ENCODE measurements at places on chromosomes 1 and 21.

DNA sequence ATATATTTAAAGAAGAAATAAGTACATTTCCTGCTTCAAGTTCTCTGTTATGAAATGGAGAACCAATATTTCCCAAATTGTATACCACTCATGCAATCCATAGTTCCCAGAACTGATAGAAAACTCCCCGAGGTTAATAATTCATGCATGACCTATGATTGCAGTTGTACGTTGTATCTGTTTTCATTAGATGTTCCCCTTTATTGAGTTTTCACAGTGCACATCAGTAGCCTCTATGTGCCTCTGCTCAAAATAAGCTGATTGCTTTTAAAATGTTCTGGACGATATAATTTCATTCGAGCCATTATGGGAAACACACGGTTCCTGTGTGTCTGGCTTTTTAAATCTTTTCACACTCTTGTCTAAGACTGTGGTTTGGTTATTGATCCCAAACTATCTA is 253.1 kb upstream of the KIAA0040 start:
- peak; percentile 9 for DNase-seq

- DNase-seq, result no peak
These were observed 40.9 kb downstream of the PLA2G4A start for GRCh38 chr1:186869526-186870228.

- DNase-seq, result no peak
These were observed 11.6 kb downstream of the SLC2A1 start for GRCh38 chr1:42947117-42947516.

DNA sequence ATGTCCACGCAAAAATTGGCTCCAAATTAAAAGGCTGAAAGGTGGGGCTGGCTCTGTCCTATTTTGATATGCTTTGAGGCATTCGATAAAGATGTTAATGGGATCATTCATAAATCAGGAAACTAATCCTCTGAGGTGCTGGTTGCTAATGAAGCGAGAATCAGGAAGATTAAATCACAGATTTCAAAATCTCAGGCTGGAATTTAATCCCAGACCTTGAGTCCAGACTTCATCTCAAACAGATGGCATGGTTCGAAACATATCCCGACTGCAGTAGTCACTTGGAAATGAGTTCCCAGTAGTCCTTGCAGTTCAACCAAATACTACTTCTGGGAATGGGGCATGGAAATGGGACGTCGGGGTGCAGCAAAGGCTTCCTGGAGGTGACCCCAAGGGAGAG is 4.5 kb upstream of the KLF17 start:
- no peak for DNase-seq

GRCh38 chr1:94111879-94112278 is 9.1 kb downstream of the ABCA4 start:
- no peak for DNase-seq

DNA sequence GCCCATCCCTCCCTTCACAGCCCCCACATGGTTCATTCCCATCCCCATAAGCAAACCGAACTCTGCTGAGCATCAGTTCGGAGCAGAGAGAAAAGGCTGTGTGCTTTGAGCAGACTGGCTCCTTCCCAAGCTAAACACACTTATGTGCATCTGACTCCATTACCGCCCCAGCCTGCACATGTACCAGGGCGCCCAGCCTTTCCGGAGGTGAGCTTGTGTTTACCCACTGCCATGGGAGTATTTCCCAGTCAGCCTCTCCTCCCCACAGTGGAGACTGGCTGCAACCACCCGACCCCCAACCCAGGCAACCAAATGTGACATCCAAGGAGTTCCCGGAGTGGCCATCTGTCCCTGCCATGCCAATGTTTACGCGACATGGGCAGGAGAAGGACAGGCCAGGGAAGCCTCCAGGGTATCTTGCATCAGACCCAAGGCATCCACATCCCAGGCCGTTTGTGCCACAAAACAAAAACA is 9.4 kb downstream of the TIAM1 start:
- DNase-seq, result no peak

DNA sequence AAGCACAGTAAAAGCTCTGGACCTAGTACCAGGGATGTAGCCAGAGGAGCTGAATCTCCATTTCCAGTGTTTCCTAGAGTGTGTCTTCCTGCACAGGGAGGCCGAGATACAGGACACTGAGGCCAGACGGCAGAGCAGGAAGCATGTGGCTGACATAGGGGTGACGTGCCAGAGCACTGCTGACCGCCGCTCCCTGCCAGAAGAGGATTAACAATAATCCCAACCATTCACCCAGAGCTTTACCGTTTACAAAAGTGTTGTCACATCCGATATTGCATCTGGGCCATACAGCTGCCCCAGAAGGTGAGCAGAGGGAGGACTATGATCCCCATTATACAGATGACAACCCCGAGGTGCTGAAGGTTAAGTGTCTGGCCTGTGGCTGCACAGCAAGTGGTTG is 5.8 kb upstream of the CLDN19 start:
- no peak for DNase-seq

- DNase-seq, result no peak
These were observed 1098.1 kb upstream of the NCAM2 start for GRCh38 chr21:19900149-19900548.

- DNase-seq, result peak; percentile 85
These were observed 35.6 kb downstream of the ADARB1 start for GRCh38 chr21:45109831-45110492.

- no peak for DNase-seq
These were observed 71.2 kb downstream of the DAP3 start for GRCh38 chr1:155759966-155760630.

- no peak for DNase-seq
These were observed 1.7 kb downstream of the INKA2 start for GRCh38 chr1:111737216-111738132.

- DNase-seq, result no peak
These were observed 238.8 kb downstream of the NCAM2 start for GRCh38 chr21:21236996-21237395.

DNA sequence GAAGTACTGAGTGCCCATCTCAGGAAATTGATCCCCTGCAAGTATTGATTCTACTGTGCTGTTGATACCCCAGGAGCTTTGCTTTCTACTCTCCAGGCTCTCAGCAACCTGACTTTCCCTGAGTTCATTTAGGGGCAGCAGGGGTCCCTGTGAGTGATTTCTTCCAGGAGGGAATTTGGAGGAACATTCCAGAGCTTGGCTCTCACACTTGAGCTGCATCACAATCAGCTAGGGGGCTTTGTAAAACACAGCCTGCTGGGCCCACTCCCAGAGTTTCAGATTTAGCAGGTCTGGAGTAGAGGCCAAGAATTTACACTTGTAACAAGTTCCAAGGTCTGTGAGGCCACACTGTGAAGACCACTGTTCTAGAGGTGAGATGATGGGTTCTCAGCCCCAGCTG is 16.1 kb upstream of the ACTL8 start:
- DNase-seq, result no peak

DNA sequence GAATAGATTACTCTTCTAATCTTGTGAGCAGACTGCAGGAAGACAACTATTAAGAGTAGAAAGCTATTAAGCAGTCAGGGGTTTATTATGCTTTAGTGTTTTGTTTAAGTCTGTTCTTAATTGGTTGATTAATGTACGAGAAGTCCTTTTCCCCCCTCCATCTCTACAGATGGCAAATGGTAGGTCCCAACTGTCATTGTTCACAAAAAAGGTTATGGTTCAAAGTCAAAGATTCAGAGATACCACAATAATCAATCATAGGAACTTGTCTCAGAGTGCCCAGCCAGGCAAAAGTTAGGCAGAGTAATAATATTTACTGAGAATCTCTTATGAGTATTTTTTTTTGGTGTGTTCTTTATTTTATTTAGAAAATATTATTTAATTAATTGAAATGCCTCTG is 26.8 kb downstream of the NFIA start:
- DNase-seq, result no peak

DNA sequence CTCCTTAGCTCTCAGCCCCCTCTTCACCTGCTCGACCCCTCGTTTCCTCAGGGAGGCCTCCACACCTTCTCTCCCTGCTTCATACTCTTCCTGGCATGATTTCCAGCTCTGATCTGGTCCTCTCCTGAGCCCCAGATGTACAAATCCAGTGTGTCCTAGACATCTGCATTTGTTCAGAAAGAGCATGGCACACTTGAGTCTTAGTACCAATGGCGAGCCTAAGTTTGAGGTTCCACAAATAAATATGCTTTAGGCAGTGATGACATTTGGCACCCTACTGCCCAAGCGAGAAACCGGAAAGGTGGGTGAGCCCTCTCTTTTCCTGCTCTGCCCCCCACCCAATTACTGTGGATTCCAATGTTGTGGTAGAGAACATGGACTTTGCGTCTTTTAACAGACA is 34.0 kb downstream of the ATP1A1 start:
- DNase-seq, result no peak

DNA sequence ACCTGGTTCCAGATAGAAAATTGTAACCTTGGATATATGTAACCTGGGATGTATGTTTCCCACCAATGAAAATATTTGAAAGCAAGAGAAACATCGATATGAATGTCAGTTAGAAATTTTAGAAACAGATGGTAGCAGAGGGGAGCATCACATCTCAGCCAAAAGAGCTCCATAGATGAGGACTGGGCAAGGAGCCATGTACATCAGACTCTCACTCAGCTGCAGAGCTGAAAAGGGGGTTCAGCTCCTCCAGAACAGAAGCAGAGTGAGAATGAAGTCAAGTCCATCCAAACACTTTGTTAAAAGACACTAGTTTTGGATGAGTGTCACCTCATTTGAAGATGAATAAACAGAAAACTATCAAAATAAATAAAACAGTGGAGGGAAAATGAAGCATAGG is 202.4 kb downstream of the HMCN1 start:
- DNase-seq, result no peak

DNA sequence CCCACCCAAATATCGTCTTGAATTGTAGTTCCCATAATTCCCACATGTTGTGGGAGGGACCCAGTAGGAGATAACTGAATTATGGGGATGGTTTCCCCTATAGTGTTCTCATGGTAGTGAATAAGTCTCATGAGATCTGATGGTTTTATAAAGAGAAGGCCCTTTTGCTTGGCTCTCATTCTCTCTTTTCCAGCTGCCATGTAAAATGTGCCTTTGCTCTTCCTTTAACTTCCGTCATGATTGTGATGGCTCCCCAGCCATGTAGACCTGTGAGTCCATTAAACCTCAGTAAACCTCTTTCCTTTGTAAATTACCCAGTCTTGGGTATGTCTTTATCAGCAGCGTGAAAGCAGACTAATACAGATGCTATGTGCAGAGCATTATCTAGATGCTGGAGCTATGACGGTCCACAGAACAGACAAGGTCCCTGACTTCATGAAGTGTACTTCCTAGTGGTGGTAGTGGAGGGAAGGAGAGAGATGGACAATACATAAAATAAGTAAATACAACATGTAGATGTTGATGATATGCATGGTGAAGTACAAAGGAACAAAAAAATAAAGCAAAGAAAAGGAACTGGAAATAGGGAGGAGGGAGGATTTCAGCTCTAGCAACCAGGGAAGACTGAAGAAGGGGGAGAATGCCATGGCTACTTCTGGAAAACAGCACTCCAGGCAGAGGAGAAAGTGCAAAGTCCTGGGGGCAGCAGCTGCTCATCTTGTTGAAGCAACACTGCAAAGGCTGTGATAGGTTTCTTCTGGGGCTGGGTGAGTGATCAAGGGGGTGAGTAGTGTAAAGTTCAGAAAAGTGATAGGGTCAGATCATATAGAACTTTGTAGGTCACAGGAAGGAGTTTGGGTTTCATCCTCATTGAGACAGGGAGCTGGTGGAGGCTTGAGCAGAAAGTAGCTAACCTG is 6.8 kb upstream of the RCAN1 start:
- DNase-seq, result no peak

DNA sequence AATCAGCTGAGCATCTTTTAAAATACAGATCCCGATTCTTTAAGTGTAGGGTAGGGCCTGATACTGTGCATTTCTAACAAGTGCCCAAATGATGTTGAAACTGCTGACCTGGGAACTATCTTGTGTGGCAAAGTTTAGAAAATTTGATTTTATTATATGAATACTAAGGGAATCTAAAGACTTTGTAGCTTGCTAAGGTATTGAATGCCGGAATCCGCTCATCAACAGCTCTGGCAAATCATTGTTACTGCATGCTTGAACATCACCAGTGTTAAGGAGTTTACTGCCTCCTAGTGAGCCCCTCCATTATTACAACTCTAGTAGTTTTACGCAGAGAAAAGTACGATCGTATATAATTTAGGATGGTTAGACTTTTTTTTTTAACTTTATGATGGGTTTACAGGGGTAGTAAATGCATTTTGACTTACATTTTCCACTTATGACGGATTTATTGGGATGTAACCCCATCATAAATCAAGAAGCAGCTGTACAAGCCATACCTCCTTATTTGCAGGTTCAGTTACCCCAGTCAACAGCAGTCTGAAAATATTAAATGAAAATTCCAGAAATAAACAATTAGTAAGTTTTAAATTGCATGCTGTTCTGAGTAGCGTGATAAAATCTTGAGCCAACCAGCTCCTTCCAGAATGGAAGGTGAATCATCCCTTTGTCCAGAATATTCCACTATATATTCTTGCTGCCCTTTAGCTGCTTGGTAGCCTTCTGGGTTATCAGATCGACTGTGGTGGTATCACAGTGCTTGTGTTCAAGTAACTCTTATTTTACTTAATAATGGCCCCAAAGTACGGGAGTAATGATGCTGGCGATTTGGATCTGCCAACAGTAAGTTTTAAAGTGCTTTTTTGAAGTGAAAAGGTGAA is 892 bp downstream of the TYW3 start:
- peak; percentile 77 for DNase-seq

GRCh38 chr1:245481261-245481660 is 326.5 kb downstream of the KIF26B start:
- no peak for DNase-seq

GRCh38 chr1:29685387-29685786 is 449.1 kb downstream of the PTPRU start:
- DNase-seq, result no peak

GRCh38 chr1:50156241-50157010 is 47.7 kb downstream of the ELAVL4 start:
- no peak for DNase-seq

DNA sequence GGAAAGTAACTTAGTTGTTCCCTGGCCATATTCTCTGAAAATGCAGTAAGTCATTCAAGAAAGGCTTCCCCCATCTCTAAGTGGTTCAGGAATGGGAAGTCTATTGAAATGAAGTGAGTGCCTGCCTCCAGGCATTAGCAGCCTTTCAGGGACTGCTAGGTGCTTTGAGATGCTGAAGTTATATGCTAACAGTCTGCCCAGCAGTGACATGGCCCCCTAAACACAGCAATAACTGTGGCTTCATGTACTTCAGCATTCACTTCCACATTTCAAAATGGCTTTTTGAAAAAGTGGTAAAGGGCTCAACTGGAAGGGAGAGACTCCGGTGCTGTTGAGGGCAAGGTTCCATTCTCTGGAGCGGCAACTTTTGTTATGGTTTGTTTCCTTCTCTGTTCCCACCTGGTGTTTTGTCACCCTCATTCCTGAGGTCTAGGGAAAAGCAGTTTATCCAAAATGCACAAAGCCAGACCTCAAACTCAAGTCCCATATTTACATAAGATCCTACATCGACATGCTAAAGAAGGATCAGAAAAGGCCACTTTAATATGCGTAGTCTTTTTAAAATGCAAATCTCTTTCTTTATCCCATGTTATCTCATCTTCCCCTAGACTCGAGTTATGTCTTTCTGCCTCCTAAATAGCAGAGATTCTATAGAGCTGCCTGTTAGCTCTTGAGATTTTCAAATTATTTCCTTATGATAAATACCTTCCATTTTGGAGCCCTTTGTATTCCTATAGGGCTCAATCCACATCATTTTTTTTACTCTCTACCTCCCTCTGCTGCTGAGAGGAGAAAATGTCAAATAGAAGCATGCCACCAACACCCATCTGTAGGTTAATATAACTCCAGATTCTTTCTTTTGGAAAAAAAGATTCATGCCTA is 34.2 kb upstream of the LRRC8C start:
- DNase-seq, result peak; percentile 36

- no peak for DNase-seq
These were observed 126.6 kb downstream of the RUNX1 start for GRCh38 chr21:34922479-34922878.

- no peak for DNase-seq
These were observed 204.0 kb upstream of the C21orf91 start for GRCh38 chr21:18023157-18023556.

Measured in inflammatory macrophage (primary cell).